ENCODE measurements at places on chromosomes 5 and 9.

GRCh38 chr5:147156012-147156411 is 78.8 kb upstream of the STK32A start:
- DNase-seq = no peak

DNA sequence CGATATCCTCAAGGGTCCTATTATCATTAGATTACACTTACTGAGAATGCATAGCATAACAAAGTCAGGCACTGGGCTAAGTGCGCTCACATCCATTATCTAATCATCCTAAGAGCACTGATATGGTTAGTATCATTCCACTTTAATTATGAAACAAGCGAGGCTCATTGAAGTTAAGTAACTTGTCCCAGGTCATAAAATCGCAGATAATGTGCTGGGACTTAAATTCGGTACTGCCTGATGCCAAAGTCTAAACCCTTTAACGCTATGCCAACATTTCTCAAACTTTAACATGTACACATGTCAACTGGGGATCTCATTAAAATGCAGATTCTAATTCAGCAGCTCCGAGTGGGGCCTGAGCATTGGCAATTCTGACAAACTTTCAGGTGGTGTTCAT is 204.7 kb downstream of the PTTG1 start:
- no peak for DNase-seq

DNA sequence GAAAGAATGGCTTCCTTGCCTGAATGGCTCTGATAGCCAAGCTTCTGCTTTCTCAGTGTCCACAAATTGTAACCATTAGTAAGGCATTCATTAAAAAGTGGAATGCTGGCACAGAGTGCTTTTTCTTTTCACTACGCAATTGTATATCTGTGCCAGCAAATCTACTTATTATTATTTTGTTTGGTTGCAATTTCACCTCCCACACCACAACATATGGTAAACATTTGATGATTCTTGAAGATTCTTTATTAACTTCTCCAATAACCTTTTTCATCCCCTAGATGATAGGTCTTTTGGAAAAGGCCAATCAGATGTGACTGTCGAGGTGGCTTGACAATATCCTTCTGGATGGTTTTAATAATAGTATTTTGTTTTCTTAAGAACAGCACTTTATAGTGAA is 234.1 kb downstream of the TMEM38B start:
- no peak for DNase-seq

DNA sequence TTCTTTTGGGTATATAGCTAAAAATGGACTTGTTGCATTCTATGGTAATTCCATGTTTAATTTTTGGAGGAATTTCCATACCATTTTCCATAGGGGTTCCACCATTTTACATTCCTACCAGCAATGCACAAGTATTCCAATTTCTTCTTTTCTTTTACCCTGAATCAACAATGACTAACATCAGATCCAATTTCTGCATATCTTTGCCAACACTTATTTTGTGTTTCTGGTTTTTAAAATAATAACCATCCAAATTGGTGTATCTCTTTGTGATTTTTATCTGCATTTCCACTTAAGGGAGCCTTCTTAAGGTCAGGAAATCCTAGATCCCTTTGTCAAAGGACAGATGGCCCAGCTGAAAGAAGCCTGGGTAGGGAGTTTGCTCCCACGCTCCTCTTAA is 29.5 kb upstream of the SMU1 start:
- DNase-seq = no peak

Data from memory B cell (primary cell).